GM12864 (cell line): ENCODE measurements at places on chromosomes 3 and 15.

- no peak for DNase-seq
Observed at GRCh38 chr3:184040010-184040409, 8.5 kb downstream of the HTR3D start.

DNA sequence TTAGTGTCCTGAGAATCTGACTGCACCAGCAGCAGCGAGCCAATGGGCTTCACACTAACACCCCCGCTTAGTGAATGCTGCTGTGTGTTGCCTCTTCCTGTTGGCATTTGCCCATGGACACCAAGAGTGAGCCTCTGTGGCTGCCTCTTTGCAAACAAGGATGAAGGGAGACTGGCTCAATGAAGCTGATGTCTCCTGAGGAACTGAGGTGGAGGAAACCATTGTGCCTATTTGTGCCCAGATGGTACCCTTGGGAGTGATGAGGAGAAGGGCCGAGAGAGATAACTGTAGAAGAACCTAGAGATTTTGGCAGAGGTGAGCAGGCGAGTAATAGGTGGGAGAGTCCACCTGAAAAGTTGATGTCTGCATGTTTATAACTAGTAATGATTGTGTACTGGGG is 51.2 kb downstream of the IL20RB start:
- DNase-seq, result no peak

- no peak for DNase-seq
Observed at GRCh38 chr3:187628169-187628568, 42.0 kb downstream of the SST start.

DNA sequence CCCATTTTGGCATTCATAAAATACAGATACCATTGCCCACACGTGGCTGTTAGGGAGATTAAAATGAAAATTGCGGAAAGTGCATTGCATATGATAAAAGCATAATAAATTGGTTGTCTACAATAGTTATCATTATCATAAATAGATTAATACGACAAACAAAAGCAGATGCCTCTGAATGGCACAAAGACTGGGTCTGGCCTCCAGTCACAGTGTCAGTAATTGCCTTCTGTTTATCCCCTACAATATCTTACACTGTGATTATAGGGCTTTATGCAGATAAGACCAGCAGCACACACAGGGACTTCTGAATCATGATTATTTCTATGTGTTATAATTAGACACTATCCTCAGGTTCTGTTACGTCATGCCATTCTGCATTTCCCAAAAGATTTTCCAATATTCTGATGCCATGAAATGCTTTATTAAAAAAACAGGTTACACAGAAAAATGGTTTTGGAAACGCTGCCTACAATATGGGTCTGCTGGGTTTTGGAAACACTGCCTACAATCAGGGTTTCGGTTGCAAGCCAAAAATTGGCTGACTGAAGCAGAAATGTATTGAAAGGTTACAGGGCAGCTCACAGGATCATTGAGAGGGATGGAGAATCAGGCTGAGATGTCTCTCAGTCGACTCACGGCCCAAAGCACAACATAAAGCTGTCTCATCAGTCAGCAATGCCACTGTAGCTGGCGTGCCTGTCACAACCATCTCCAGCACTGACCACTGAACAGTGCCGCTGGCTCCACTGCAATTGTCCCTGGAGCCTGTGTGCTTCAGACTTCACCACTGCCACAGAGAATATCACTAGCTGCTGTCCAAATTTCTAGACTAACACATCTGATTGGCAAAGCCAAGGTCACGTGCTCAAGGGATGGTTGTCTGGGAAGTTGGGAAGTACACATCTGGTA is 248.1 kb downstream of the ERC2 start:
- DNase-seq, result no peak

DNA sequence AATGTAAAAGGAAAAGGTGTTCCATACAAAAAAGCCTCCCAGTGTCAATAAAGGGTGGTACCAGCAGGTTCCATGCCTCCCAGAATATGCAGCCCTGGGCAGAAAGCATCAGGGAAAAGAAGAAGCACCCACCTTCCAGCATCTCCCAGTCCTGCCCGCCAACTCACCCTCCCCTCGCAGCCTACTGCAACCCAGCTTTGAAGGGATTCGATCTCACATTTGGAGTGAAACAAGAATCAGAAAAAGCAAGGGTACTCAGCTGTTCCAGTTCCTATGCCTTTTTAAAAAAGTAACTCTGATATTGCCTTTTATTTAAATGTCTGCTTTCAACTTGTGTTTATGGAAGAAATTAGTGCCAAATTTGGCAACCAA is 166.9 kb downstream of the ADAMTS17 start:
- no peak for DNase-seq

DNA sequence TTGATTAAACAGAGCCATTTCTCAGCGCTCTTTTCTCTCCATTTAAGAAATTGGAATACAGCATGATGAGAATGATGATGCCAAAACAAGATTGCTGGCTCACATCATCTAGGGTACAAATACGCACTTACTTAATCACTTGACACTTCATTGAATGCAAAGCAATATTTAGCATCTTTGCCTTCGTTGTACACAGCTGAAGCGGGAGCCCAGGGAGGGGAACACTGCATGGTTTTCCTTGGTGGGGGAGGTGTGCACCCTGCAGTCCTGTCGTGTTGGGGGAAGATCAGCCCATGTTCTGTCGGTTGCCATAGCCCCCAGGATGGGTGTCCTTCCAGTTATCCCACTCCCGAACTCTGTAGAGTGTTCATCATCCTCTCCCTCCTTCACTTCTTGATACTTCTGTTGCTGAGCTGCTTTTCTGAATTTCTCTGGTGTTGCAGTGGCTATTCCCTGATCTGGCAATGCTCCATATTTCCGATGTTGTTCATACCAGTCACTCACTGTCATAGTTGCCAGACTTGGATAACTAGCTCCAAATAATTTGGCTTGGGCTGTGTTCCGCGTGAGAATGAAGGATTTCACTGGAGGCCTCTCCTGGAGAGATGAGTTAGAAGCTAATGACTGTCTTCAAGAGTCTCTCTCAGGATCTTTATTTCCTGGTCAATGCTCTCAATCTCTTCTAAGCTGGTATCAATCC is 50.1 kb upstream of the DYNC1LI1 start:
- DNase-seq, result no peak

- DNase-seq, result no peak
Observed at GRCh38 chr3:66297900-66298299, 77.1 kb downstream of the SLC25A26 start.

DNA sequence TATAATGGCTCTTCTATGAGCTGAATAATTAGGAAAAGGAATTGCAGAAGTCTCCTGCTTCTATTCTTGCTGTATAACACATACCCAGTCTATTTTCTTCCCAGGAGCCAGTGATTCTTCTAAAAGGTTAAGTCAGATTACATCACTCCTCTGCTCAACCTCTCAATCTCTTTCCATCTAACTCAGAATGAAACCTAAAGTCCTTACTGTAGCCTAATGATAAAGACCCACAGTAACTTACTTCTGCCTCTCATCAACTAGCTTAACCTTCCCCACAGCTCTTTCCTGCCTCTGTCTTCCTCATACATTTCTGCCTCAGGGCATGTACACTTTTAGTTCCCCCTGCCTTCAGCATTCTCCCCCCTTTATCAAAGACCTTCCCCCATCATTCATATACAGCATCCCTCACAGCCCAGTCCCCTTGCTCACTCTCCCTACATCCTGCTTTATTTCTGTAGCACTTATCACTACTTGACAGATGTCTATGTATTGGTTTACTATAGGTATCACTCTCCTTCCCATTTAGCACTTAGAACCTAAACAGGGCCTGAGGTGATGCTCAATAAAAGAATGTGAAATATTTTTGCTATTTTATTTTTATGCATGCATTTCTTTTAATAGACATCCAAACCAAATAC is 28.5 kb upstream of the CMTM6 start:
- no peak for DNase-seq

DNA sequence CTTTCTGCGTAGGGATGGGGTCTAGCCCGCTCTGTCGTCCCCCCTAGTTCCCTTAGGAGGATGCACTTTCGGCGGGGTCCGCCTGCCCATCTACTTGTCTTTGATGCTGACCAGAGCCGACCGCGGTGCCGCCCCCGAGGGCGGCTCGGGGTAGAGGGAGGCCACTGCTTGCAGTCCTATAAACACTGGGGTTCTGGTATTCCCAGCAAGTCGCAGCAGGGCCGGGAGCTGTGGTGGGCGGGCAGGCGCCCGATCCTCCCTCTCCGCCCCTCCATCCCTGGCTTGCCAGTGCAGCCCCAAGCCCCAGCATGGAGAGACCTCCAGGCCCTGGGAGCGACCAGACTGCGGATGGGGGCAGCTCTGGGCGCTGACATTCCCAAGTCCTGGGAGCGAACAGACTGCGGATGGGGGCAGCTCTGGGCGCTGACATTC is 830 bp downstream of the SEMA4B start:
- no peak for DNase-seq

DNA sequence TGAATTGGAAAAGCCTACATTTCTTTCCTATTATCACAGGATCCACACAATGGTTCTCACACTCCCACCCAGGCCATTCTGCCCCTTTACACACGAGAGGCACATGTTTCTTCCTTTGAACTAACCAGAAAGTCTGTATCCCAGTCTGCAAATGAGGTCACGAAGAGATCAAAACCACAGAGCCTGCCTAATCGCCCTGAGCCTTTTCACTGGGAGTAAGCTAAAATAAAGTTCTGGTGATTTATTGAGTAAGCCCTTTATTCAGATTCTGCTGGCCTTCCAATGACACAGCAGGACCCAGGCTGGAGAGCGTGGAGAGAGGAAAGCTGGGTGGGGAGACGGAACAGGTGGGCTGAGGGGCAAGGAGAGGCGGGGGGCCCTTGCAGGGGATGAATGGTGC is 78.7 kb downstream of the ATP1B3 start:
- no peak for DNase-seq

DNA sequence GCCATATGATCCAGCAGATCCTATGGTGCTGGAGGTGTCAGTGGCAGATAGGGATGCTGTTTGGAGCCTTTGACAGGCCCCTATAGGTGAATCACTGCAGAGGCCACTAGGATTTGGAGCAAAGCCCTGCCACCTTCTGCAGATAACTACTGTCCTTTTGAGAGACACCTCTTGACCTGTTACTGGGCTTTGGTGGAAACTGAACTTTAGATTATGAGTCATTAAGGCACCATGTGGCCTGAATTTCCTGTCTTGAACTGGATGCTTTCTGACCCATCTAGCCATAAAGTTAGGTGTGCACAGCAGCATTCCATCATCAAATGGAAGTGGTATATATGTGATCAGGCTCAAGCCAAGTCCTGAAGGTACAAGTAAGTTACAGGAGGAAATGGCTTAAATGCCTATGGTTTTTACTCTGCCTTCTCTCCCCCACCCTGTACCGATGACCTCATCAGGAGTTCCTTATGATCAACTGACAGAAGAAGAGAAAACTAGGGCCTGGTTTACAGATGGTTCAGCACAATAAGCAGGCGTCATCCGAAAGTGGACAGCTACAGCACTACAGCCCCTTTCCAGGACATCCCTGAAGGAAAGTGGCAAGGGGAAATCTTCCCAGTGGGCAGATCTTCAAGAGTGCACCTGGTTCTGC is 565.6 kb upstream of the AGTR1 start:
- no peak for DNase-seq

GRCh38 chr3:62135741-62136140 is 237.6 kb downstream of the FEZF2 start:
- no peak for DNase-seq

GRCh38 chr3:155103686-155104085 is 23.6 kb downstream of the MME start:
- DNase-seq, result no peak

GRCh38 chr3:189512039-189512438 is 119.2 kb upstream of the TP63 start:
- peak; percentile 40 for DNase-seq

GRCh38 chr3:46998121-46998851 is 18.8 kb downstream of the NBEAL2 start:
- DNase-seq, result no peak
